ENCODE measurements at places on chromosomes 2 and 18.

DNA sequence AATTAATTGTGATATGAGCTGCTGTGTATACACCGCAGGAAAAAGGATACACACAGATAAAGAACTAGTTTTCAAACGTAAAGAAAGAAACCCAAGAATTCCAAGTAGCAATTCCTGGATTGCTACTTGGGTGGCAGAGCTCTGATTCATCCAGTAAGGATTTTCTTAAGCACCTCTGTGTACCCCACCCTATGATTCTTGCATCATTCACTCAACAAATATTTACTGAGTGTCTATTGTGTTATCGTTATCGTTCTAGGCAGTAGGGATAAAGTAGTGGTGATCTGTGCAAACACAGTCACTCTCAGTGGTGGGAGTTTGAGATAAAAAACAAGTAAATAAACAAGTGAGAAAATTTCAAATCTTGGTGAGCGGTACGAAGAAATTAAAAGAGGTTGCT lies 4.9 kb upstream of the TMEM200C start:
- no peak for DNase-seq

DNA sequence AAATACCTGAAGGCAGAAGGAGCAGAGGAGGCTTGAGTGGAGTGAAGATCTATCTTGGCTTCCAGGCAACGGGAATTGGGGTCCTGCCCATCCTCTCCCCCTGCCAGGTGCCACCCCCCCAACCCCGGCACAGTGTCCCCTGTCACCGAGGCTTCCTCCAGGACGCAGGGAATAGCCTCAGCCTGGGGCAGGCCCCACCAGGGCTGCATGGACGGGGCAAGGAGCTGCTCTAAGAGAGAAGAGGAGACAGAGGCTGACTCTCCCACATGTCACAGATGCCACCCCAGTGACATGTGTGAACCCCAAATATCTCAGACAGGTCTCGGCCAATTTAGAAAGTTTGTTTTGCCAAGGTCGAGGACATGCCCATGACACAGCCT lies 42.1 kb downstream of the PXDN start:
- DNase-seq = no peak

- no peak for DNase-seq
Measured at GRCh38 chr2:74361327-74361726, 18.1 kb upstream of the SLC4A5 start.

DNA sequence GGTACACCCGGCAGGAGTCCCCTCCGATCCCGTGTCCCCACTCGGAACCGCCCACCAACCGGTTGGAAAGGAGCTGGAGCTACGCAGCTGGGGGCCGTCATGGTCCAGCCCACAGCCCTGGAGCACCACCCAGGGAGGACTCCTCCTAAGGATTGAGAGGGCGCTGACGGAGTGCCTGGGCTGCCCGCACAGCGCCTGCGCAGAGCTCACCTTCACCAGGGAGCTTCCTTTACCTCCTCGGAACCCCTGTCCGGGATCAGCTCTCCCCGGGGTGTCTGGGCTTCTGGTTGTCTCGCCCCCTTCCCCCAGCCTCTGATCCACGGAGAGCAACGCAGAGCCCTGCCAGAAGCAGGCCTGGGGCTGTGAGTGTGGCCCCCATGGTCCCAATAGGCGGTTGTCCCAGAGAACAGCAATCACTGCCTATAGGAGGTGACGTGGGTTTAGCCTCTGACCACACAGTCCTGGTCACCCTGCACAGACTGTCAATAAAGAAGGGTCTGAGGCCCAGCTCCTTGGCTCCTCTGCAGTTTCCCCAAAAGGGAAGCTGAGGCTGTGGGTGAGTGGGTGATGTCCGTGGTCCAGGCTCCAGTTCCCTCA lies 14.6 kb downstream of the ALPG start:
- peak; percentile 77 for DNase-seq

- no peak for DNase-seq
Measured at GRCh38 chr2:239603411-239604356, 202.9 kb upstream of the HDAC4 start.

- no peak for DNase-seq
Measured at GRCh38 chr2:201855356-201855755, 49.0 kb downstream of the CDK15 start.

DNA sequence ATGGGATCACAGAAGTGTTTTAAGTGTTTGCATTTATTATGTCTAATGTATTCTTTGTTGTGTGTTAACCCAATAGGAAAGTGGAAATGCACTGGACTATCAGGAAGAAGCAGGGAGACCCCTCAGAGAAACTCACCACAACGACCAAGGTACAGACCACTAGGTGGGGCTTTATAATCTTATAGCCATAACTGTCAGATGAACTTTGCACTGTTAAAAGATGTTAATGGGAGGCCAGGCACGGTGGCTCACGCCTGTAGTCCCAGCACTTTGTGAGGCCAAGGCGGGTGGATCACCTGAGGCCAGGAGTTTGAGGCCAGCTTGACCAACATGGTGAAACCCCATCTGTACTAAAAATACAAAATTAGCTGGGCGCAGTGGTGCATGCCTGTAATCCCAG lies 73.2 kb downstream of the SUMO1 start:
- DNase-seq = no peak

- DNase-seq = peak; percentile 21
Measured at GRCh38 chr18:43422518-43422917, 145.2 kb upstream of the SYT4 start.

DNA sequence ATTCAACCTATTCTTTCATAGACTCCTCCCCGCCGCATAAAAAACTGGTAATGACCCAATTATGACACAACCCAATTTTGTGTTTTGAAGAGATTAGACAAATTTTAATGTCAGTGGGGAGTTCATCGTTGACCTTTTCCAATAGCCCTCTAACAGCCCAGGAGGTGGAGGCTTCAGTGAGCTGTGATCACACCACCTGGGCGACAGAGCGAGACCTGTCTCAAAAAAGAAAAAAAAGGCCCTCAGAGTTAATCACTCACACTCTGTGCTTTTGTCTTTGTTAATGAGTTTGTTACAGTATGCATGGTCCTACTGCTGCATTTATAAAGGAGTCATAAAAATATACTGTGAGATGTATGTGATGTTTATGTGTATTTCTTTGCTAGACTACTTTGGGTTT lies 510.6 kb downstream of the CPS1 start:
- DNase-seq = no peak

- no peak for DNase-seq
Measured at GRCh38 chr2:1622521-1623200, 121.7 kb downstream of the PXDN start.

- DNase-seq = no peak
Measured at GRCh38 chr2:76120176-76120575, 409.5 kb upstream of the GCFC2 start.

GRCh38 chr2:122168799-122169198 lies 413.3 kb downstream of the TSN start:
- DNase-seq = no peak

GRCh38 chr18:62506495-62507143 lies 16.2 kb upstream of the ZCCHC2 start:
- DNase-seq = no peak

- DNase-seq = no peak
Measured at GRCh38 chr2:146037334-146037870, 1517.5 kb upstream of the ZEB2 start.

- no peak for DNase-seq
Measured at GRCh38 chr2:69102041-69102593, 89.1 kb downstream of the ANTXR1 start.

GRCh38 chr2:237405006-237405559 lies 8.9 kb downstream of the COL6A3 start:
- DNase-seq = no peak

DNA sequence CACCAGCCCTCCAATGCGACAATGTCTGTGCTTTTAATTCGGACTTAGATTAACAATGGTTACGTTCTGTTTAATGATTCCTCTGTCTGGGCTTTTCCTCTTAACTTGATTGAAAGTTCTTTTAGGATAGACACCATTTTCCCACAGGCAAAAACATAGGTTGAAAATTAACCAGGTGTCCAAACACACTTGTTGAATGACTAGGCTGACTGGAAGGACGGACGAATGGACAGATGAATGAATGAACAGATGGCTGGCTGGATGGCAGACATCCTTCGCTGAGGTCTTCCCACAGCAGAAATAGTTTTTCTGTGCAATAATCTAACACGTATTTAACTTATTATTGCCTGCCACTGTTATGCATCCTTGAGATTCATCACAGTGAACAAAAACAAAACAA lies 298.8 kb downstream of the SRBD1 start:
- no peak for DNase-seq

GRCh38 chr2:230225486-230225885 lies at the start of gene SP140:
SP140 (plus strand) TSS chr2:230225736; CDS start chr2:230225845, 109 bp downstream.
- DNase-seq = peak; percentile 20

DNA sequence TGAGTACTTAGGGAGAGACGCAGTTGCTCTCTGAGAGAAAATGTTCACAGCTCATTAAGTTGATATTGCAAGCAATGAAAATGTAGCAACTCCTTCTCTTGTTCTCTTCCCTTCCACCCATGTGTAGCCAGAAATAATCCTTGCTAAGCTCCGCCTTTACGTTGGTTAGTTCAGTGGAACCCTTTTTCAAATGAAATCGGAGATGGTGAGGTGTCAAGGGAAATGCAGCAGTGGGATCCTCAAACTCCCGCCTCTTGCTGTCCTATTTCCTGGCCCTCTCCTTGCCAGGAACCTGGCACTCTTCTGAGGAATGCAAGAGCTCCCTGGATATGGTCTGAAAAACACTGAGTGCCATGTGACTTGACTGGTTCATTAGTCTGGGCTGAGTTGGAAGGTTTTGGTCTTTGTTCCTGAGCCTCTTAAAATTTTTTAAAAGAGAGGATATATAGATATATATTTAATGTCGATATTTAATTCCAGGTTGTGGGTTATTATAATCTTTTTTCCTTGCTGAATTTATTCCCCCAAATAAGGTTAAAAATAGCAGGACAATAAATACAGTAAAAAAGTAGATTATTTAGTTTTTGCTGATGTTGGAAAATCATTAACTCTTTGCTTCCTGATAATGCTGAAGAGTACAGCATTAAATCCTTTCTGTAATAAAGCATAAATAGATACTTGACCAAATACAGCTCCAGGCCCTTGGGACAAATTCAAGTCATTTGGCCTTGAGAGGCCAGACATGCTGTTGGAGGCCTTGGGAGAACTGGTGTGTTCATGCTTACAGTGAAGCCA lies 116.2 kb downstream of the EML6 start:
- DNase-seq = peak; percentile 86

DNA sequence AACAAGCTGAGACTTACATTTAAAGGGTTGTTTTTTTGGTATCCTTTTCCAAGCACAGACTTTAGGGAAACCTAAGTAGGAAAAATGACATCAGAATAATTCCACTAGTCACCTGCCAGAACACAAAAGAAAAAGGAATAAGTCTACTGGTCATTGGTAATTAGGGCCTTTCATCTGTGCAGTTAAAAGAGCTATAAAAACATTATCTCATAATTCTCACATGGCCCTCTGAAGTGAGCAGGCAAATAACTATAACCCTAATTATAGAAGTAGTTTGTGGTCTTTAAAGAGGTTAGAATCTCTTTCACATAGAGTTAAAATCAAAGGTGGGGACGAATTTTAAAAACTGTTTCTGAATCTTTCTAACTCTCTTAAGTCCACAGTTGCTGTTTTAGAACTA lies 111.1 kb upstream of the B3GNT2 start:
- DNase-seq = no peak

DNA sequence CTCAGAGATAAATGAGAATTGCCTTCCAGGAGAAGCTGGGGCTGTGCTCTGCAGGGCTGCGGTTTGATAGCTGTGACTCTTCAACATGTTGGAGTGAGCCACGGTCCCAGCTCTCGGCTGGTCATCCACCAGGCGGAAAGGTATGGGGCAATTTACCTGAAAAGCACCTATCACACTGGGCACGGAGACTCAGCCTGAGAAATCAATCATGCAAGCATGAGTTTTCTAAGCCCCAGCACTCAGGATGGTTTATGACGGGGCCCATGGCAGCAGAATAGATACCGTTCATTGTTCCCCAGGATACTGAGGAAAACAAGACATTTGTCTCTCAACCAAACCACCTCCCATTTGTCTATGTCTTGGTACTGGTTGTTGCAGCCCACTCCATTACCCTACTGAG lies 83.9 kb downstream of the LOXHD1 start:
- DNase-seq = peak; percentile 38
